ENCODE measurements at places on chromosomes 3 and 15.

- no peak for DNase-seq
Measured at GRCh38 chr3:115691964-115692363, 68.7 kb downstream of the GAP43 start.

DNA sequence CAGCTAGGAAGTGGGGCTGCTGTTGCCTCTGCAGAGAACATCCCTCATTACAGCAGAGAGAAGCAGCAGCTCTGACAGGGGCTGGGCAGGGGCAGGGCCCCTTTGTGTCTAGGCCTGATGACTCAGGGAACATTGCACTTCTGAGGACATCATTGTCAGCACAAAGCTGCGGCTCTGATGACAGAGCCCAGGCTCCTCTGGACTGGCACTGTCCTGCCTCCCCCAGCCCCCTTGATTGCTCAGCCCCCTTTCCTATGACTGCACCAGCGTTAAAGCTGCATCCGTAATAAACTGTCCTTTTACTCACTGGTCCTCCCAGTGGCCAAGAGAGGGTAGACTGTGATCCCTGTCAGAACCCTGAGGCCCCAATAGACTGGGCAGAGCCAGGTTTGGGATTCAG is 18.3 kb downstream of the TRH start:
- no peak for DNase-seq

DNA sequence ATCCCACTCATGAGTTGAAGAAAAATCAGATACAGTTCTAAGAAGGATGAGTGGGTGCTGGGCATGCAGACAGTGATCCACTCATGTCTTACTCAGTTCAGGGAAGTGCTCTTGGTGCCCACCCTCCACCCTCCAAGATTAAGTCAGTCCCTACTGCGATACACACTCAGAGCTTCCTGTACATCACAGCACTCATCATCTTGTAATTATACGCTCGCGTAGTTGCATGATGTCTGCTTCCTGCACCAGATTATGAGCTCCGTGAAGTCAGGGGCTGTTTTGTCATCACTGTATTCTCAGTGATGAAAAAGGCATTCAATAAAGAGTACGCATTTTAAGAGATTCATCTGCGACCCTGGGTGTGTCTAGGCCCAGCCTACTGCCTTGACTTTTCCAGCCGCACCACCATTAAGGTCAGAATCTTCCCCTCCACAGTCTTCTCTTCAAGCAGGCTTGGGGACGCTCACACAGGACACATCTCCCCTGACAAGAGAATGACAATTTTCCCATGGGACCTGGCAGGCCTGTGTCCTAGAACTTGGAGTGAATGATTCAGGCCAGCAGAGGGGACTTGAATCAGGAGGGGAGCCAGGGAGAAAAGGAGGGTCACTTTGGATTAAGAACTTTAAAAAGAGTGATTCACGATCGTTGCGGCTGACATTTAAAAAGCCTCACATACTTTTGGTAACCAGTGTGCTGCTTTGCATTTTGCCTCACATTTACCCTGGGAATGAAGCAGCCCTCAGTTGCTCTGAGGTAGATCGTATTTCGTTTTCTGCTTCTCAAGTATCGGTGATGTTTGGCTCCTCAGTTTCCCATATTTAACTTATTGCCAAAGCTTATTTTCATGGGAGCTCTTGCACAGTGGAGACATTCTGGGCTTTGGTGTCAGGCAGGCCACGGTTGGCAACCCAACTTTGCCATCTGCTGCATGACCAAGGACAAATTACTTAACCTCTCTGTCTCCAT is 7.9 kb upstream of the PDE8A start:
- DNase-seq = no peak

GRCh38 chr15:51438526-51438925 is 97.1 kb downstream of the GLDN start:
- DNase-seq = no peak

DNA sequence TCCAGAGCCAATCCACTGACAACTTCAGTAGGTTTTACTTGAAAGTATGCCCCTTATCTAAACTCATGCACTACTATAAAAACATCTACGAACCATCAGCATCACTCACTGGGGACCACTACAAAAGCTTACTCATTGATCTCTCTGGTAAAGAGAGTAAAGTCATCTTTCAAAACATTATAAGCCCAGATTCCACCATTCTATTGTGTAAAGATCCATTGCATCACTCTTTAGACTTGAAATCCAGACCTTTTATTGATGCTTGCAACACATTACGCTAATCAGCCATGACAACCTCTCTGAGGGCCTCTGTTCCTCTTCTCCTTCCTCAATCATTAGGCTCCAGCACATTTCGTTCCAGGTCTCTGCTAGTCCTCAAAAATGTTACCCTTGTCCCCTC is 248.9 kb upstream of the WNT5A start:
- no peak for DNase-seq

DNA sequence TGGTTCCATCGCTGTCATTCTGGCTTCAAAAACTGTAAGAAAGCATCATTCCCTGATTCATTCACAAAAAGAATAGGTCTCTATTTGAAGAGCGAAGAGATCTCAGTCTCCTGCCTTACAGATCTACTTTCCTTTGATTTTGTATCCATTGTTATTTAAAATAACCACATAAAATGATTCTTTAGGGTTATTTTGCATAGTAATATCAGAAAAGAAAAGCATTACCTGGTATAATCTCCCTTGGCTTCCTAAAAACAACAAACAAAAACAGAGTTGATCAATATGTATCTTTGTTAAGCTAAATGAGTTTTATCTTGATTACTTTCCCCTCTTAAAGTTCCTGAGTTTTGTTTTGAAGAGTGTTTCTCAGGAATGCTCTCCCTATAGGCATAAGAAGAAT is 126.6 kb upstream of the LMOD3 start:
- DNase-seq = no peak

DNA sequence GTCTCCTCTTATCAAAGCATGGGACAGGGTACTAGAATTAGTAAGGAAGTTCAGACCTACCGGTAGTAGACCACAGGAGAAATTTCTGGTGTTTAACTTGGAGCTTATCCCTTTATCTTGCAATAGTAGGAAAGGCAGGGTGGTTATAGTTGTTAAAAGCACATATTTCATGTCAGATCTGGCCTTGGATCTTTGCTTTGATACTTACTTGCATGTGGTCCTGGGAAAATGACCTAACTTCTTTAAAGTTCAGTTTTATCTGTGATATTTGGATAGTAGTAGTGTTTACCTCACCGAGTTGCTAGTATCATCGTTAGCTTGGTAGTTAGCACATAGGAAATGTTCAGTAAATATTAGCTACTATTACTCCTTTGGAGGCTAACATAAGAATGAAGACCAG is 15.4 kb downstream of the EXOG start:
- no peak for DNase-seq

GRCh38 chr3:66778777-66779176 is 219.3 kb upstream of the KBTBD8 start:
- no peak for DNase-seq

DNA sequence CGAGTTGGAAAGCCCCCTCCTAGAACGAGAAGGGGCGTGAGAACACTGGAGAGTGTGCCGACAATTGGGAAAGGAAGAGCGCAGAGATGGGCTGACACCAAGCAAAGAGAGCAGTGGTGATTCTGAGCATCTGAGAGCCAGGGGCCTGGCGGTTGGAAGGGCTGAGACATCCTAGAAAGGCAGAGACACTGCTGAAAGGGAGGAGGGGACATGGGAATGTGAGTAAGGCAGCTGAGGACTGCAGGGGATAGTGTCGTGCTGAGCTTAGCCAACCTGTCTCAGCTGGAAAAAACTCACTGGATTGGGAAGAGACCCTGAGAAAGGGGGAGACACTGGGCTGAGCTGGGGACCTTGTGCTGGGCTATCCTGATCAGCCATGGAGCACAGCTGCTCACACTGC is 58.1 kb upstream of the SLC6A6 start:
- no peak for DNase-seq

- peak; percentile 52 for DNase-seq
Measured at GRCh38 chr15:91302588-91303439, 202.8 kb downstream of the SV2B start.

- no peak for DNase-seq
Measured at GRCh38 chr3:154059833-154060232, 61.4 kb upstream of the ARHGEF26 start.

- peak; percentile 7 for DNase-seq
Measured at GRCh38 chr3:176633511-176633910, 563.8 kb downstream of the TBL1XR1 start.

GRCh38 chr3:127107002-127107401 is 85.9 kb upstream of the PRR23E start:
- no peak for DNase-seq

- no peak for DNase-seq
Measured at GRCh38 chr15:25469377-25469776, 30.6 kb upstream of the UBE3A start.

DNA sequence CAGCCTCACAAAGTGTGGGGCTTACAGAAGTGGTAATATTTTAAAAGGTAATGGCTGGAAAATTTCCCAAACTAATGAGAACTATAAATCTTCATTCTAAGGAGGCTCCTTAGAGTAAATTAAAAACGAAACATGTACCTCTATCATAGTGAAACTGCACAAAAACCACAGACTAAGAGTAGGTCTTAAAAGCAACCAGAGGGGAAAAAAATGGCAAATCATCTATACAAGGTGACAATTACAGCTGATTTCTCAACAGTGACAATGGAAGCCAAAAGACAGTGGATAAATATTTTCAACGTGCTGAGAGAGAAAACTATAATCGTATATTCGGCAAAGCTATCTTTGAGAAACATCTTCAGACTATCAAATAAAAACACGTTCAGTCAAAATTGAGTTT is 20.6 kb downstream of the HEG1 start:
- no peak for DNase-seq

GRCh38 chr3:32313723-32314473 is 75.4 kb downstream of the CMTM8 start:
- no peak for DNase-seq

GRCh38 chr15:54082836-54083492 is 104.7 kb downstream of the UNC13C start:
- no peak for DNase-seq

GRCh38 chr3:191066669-191067068 is 132.4 kb upstream of the OSTN start:
- no peak for DNase-seq

GRCh38 chr3:146507331-146508120 is 36.9 kb downstream of the PLSCR1 start:
- DNase-seq = no peak

DNA sequence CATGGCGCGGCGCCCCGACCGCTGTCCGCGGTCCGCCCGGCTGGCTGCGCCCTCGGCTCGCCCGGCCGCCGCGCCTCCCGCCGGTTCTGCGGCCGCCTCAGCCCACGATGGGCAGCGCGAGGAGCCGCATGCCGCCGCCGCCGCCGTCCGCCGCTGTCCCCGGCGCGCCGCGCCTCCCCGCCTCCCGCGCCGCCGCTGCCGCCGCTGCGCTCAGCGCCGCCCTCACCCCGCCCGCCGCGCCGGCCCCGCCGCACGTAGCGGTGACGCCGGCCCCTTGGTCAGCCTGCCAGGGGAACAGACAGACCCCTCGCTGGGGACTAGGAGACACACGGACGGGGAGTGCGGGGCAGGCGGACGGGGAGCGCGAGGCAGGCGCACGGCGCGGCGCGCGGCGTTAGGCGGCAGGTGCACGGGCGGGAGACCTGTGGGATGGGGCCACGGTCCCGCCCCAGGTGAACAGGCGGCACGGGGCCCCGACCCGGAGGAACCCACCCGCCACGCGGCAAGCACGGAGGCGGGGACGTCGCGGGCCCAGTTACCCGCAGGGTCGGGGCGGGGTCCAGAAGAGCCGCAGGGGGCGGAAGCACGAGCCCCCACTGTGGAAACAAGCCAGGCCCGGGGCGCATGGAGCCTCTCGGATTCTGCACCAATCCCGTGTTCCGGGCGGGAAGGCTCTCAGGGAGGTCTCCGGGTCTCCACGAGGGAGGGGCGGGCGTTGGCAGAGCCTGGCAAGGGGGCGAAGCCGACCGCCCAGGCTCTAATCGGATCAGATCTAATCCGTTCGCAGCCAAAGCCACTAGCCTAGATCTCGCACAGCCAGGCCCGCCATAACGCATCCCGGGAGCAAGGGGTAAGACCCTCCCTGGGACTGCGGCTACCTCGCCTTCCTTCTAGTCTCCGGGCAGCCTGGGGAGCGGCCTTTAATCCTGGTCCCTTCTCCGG is at the start of gene CSPG5:
CSPG5 (minus strand) TSS at position 175 of the 942 bp plus-strand sequence; CDS start at position 3, 172 bp downstream.
- DNase-seq = no peak

GRCh38 chr3:171506743-171507319 is 46.6 kb upstream of the TNIK start:
- no peak for DNase-seq

GRCh38 chr15:75339531-75340240 is 3.8 kb downstream of the COMMD4 start:
- DNase-seq = no peak

DNA sequence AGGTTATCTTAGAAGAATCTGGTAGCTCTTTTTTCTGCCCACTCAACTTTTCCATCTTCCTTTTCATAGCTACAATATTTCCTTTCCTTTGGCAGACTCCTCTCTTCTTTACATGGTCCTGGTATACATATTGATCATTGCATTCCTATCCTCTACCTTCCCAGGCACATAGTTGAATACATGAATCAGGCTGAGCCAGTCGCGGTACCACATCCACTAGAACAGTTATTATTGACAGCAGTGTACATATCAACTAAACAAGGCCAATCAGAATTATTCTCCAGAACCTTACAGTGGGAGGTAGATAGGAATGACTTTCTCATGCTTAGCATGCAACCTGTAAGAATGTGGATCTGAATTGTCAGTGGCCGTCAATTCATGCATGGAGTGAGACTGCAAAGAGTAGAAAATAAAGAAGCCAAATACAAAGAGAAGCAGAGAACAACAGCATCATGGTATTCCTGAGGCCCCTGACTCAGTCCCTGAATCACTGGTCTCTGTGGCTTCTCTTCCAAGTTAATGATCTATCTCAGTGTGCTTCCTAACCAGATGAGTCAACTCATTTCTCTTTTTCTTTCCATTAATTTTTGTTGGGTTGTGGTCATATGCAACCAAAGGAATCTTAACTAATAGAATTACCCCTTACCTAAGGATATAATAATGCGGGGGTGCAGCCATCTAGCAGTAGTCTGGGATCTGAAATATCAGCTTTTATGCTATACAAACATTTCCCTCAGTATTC is 60.9 kb upstream of the DCBLD2 start:
- DNase-seq = no peak

DNA sequence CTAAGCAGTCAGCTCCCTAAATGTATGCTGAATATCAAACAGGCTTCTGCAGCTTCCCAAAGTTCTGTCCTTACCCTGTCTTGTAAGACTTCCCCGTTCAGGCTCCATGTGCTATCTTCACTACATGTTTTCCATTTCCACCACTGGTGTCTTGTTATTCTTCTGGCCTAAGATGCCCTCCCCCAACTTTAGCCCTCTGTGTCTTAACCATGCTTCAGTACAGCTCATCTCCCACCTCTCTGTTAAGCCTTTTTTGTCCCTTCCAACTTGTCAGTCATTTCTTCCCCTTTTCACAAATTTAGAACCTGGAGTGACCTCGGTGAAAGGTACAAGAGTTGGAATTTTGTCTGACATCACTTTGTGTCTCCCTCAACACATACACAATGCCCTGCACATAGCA is 151.7 kb upstream of the TBL1XR1 start:
- DNase-seq = no peak

DNA sequence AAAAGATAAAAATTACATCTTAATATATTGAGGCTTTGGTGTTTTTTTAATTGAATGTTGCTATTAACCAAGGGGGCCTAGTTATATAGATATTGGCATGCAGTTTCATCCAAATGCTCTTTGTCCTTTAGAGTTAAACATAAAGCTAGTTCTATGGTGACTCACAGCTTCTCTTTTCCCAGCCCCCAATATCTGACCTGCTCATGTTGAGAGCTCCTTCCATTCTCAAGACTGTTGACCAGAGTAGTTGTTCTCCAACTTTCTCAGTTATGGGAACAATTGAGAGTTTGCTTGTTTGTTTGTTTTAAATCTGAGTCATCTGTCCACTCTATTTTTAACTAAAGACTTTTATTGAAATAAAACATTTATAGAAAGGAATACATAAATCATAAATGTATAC is 15.8 kb upstream of the RARB start:
- DNase-seq = no peak

Measured in iPS DF 19.7 (cell line).